Right forelimb (tissue), 1 donor: ENCODE measurements at places on chromosomes 2 and 18.

DNA sequence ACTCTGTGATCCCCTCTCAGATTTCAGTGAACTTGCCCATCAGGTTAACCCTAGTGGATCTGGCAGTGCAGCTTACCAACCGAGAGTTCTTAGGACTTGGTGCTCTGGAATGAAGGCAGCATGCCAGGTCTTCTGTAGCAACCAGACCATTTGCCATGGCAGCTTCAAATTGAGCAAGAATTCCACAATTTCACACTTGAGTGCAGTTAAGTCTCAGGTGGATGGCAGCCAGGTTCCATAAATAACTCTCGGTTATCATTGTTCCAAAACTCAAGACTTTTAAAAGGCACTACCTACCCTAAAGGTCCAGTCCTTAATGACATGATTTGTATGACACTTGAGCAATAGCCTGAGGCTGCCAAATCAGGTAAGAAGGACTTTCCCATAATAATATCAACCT is 48.1 kb downstream of the GALNT3 start:
- no peak for DNase-seq

DNA sequence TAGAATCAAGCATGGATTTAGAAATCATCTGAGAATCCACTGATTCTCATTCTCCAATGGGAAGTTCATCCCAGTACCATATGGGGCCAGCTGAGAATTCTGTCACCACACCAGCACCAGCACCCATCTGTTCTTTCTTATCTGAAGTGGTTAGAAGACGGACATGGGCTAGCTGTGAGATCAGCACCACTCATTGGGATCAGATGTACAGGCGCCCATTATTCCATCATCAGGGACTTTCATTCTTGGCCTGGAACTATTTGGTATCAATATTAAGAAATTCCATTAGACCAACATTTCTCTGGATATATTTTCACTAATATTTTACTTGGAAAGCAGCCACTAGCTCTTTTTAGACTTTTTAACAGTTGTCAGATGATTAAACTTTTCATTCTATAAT is 185.9 kb upstream of the LINC00305 start:
- DNase-seq: no peak

DNA sequence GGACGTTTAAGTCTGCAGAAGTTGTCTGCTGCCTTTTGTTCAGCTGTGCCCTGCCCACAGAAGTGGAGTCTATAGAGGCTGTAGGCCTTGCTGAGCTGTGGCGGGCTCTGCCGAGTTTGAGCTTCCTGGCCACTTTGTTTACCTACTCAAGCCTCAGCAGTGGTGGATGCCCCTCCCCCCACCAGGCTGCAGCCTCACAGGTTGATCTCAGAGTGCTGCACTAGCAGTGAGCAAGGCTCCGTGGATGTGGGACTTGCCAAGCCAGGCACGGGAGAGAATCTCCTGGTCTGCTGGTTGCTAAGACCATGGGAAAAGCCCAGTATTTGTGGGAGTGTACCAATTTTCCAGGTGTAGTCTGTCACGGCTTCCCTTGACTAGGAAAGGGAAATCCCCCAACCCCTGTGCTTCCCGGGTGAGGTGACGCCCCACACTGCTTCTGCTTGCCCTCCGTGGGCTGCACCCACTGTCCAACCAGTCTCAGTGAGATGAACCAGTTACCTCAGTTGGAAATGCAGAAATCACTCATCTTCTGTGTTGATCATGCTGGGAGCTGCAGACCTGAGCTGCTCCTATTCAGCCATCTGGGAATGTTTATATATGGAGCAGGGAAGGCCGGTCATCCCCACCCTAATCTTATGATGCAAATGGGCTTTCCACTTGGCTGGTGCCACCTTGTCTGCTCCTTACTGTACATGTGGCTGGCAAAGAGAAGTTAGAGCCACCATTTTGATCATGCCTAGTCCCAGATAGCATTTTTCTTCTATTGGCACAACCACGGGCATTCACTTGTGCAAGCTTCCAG is 156.9 kb upstream of the ITGA6 start:
- DNase-seq: no peak

DNA sequence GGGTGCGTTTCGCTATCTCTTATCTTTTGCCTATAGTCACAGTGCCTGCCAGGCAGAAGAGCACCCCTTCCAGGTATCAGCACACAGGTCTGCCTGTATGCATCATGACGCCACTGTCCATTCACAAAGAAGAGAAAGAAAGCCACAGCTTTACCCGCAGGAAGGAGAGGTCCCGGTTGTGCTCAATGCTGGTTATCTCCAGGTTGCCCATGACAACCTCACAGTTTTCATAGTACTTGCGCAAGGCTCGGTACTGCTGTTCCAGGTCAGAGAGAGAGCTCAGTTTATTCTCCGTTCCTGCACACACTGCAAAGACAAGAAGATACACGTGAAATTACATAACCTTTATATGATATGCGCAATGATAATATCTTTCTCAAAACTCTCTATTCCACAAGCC is 414.0 kb downstream of the ERBB4 start:
- DNase-seq: no peak

DNA sequence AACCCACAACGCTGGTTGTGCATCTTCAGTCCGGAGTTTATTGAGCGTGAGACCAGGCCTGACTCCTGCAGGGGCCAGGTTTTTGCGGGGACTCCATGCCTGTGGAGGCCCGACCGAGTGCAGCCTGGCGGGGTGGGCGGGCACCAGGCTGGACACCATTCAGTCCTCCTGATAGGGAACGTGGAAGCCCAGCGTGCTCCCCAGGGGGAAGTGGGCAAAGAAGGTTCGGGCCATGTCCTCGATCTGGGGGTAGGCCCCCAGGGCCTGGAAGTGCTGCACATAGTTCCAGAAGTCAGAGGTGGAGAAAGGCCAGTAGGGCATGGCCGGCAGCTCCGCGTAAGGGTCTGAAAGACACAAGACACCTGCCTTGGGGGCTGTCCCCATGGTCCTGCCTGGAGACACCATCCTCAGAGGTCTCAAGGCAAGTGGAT is 1.4 kb downstream of the OTOS start:
- DNase-seq: peak; percentile 20

GRCh38 chr2:159879051-159879604 is 81.1 kb upstream of the CD302 start:
- no peak for DNase-seq

GRCh38 chr2:111663471-111664274 is 220.3 kb downstream of the ANAPC1 start:
- DNase-seq: peak; percentile 75

DNA sequence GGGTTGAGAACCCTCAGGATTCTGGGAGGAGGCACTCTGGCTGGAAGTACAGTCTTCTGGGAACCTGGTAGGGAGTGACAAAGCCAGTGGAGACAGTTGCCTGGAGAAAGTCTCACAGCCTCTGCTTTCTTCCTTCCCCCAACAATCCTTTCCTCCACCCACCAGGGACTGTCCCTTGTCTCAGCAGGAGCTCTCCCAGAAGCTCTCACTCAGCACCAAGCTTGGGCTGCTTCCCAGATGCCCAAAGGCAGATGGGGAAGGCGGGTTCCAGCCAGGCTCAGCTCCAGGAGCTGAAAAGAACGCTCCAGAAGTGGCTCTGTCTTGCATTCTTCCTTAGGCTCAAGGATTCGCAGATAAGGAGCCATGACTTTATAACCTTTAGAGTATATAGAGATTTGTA is 7.6 kb upstream of the NAGK start:
- no peak for DNase-seq

DNA sequence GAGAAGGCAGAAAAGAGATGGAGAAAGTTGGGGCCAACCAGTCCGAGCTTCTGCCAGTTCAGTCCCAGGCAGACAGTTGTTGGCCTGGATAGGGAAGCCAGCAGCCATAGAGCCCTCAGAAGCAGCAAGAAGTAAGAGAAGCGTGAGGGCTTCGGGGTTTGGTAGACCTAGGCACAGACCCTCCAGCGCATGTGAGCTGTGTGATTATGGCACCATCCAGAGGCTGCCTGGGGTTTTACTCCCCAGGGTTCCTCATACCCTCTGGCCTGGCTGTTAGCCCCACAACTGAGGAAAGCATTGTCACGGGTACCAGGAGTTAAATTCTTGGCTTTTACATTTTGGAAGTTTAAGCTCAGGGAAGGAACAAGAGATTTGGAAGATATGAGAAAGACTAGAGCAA is 93.7 kb upstream of the RAB6C start:
- DNase-seq: no peak

DNA sequence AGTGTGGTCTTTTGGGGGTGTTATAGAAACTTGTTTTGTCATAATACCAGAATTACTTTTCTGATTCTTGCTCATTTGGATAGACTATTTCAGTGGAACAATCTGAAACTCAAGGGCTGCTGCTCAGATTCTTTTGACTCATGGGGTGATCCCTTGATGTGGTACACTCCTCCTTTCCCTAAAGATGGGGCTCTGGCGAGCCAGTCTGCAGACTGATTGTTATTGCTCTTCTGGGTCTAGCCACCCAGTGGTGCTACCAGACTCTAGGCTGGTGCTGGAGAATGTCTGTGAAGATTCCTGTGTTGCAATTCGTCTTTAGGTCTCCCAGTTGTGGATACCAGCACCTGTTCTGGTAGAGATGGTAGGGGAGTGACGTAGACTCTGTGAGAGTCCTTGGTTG is 4.2 kb upstream of the MARS2 start:
- no peak for DNase-seq

- DNase-seq: peak; percentile 47
These were observed 983 bp downstream of the CXXC1 start for GRCh38 chr18:50286391-50287027.

- DNase-seq: no peak
These were observed 97.1 kb downstream of the ACKR3 start for GRCh38 chr2:236666646-236667204.

DNA sequence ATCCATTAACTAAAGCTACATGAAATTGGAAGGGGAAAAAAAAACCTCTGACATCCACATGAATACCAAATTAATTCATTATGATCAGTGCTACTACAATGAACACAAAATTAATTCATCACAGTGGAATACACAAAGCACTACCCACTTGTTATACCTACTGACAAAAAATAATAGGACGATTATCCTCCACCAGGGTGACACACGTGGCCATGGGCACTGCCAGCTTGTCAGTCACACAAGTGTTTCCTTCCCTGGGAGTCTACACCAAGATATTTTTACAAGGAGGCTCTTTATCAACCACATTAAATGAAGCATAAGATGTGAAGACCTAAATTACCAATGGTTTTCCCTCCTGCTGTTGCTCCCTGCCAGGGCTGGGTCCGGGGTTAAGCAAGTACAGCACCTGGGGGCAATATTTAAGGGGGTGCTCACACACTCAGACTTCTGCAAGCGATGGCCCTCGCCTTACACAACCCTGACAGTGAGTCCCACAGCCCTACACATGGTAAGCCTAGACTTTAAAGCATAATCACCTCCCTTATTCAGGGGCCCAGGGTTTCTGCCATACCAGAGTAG is 90.1 kb downstream of the TCF4 start:
- DNase-seq: no peak
